Activated CD8-positive, alpha-beta T cell treated with anti-CD3 and anti-CD28 coated beads for 36 hours (primary cell): ENCODE measurements at places on chromosomes 1 and 21.

- DNase-seq, result no peak
Measured at GRCh38 chr1:118485757-118486156, 300.7 kb upstream of the SPAG17 start.

GRCh38 chr1:91751275-91751674 is 134.7 kb downstream of the TGFBR3 start:
- no peak for DNase-seq

GRCh38 chr1:106748606-106749005 is 307.9 kb upstream of the PRMT6 start:
- DNase-seq, result no peak

GRCh38 chr1:48047116-48047515 is 49.9 kb upstream of the TRABD2B start:
- DNase-seq, result no peak

DNA sequence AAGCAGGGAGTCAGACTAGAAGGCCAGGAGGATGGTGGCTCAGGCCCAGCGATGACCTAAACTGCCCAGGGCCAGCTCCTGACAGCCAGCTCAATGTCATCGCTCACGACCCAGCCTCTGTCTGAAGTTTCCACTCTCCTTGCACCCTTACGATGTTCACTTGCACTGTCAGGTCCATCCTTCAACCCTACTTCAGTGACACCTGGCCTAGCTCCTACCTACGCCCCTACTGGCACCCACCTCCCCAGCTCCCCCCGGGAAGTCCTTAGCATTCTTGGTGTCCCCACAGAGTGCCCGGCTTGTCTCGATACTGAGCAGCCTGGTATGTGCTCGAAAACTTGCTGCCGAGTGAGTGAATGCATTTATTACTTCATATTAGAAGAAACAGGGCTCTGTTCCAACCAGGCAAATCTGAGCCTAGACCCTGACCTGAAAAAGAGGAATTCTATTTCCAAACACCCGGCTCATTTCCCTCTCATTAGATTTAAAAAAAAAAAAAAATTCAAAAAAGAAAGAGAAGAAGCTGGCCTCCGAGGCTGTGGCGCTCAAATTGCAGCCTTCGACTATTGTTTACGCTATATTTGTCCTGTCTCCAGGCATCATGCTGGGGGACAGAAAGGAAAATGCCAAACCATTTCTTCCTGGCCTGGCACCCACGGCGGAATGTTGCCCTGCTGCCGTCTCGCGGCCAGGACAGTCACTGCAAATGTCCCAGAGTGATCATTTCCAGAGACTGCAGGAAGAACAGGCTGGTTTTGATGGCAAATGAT is 29.8 kb upstream of the LRRC38 start:
- no peak for DNase-seq

- DNase-seq, result no peak
Measured at GRCh38 chr1:232992227-232992626, 41.8 kb downstream of the NTPCR start.

- no peak for DNase-seq
Measured at GRCh38 chr1:207361029-207361428, 39.6 kb downstream of the CD55 start.

GRCh38 chr1:232016616-232017015 is 390.0 kb downstream of the DISC1 start:
- DNase-seq, result no peak

DNA sequence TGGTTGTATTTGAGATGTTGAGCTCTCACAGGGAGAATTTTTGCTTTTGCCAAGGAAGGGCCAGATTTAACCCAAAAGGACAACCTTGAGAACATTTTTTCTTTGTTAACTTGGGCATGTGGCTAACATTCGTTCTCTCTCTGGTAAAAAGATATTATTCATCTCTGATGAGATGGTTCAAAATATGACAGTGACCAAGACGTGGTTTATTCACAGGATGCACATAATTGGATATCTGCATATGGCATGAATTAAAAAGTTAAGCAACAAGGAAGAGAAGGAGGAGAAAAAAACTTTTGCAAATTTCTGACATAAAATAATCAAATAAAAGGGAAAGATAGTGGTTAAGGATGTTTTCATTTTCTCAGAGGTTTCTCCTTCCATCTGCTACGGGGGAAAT is 43.1 kb upstream of the BCL10 start:
- DNase-seq, result no peak

GRCh38 chr1:167955915-167956314 is 19.0 kb upstream of the MPC2 start:
- no peak for DNase-seq

- DNase-seq, result no peak
Measured at GRCh38 chr1:24266998-24267397, 52.2 kb upstream of the GRHL3 start.

DNA sequence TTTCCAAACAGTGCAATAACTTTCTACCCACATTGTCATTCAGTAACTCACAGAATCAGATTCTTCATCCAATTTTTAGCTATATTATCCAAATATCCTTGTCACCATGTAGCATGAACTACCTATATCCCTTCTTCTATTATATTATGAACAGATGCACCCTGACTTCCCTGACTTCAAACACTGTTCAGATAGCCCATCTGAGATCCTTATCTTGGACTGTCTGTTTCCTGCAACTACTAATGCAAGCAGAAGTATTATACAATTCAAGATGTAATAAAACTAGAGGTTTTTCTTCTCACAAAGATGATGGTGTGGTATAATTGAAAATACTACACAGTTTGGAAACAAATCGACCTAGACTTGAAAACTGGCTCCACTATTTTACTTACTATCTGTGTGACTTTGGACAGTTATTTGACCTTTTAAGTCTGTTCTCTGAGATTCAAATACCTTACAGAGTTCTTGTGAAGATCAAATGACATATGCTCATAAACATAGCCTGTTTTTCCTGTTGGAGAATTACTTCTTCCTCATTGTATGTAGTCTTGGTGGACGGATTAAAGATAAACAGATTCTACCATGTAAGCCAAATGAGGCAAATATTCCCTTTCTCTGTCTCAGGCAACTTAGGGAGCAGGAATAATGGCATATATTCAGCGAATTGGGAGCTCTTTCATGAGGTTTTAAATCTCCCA is 407.9 kb upstream of the ZRANB2 start:
- no peak for DNase-seq
